ENCODE measurements at places on chromosomes 4 and X.

DNA sequence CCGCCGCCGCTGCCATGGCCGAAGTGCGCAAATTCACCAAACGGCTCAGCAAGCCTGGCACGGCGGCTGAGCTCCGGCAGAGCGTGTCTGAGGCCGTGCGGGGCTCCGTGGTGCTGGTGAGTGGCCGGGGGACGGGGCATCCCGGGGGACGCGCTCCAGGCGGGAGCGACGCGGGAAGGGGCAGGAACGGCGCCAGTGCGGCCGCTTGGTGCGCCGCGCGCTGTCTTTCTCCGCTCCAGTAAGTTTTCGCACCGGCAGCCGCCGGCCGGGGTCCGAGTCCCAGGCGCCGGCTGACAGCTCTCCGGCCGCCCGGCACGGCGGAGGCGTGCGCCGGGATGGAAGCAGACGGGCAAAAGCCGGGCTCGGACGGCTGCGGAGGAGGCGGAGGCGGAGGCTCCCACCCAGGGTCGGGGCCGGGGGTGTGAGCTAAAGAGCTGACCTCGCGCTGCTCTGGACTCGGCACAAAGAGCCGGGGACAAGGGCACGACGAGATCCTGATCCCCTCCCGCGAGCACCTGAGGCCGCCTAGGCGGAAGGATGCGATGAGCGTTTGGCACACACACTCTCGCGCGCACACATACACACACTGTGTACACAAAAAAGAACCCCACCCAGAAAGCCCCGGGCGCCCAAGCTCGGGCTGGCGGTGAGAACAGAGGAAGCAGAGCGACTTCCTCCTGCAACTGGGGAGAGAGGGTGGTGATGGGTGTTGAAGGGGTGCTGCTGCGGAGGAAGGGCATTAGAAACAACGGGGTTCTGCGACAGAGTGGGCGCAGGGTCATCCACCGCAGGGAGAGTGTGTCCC lies 545 bp downstream of the DOCK11 start:
- DNase-seq: peak; percentile 14

DNA sequence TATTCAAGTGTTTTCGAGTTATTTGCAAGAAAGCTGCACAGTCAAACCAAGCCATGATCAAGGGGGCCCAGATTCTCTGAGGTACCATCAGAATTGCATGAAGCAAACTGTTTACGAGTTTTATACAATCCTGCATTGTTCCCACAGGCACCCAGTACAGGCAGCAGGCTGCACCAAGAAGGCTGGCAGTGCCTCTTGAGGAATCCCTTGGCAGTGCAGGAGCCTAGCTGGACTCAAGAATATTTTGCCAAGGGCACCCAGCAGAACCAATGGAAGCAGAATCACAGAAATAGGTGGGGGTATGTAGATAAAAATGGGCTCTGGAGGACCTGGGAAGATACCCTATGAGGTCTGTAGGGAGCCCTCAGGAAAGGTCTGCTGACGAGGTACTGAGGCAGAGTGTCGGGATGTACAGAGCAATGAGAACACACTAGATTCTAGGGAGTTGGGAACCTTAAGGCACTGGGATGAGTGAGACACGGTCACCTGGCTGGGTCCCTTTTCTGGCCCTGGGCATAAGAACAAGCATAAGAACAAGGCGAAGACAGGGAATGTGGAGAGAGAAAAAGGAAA lies 2.5 kb upstream of the PLP1 start:
- DNase-seq: no peak

DNA sequence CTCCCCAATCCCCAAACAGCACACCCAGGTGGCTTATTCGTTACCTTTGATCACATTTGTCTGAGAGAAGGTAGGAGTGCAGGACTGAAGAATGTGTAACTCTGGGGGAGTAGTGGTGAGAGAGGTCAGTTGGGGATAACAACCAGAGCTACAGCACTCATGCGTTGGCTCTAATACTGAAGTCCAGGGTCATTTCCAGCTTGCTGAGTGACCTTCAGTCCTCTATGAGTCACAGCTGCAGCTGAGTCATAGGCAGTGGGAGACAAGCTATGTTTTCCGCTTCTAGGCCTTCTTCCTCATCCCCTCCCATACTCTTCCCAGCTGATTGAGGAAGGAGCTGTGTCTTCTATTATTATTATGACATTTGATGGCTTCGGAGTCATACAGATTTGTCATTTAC lies 31.6 kb upstream of the CT47C1 start:
- DNase-seq: no peak

GRCh38 chr4:150997141-150997540 lies 17.9 kb downstream of the LRBA start:
- no peak for DNase-seq

DNA sequence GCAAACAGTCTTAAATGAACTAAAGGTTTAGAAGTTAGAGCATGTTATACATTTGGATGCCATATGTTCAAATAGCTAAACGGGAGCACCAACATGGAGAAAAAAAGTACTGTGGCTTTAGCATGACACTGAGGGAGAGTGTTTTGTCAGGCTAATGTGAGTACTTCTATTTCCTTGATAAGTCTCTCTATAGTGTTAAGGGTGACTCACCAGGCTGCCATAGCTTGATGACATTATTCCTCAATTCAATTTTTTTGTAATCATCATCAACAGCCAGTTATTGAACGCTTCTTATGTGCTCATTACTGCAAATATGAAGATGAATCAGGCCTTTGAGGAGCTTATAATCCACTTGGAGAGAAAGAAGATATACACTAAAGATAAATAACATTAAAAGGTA lies 211.4 kb upstream of the GPR101 start:
- no peak for DNase-seq

DNA sequence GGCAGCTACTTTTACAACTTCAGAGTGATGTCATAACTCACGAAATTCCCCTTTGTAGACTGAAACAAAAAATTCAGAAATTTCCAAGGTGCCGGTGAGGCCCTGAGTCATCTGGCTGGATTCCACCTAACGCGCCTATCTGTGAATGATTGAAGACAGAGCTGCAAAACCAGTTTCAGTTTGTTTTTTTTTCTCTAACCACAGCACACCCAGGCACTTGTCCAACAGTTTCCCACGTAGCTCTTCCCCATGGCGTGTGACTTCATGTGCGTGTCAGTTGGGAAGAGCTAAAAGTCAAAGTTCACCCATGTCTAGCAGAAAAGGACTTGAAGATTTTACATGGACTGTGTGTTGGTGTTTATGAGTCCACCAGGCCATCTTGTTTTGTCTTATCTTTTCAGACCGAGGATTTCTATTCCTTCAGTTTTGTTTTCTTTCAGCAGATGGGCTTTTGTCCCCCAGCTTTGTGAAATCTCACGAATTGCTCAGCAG lies 16.4 kb downstream of the TCEANC start:
- no peak for DNase-seq

- DNase-seq: peak; percentile 40
Observed at GRCh38 chr4:118034053-118034785, at the start of gene NDST3. TSS of gene NDST3 (plus strand) at chr4:118034486. CDS start at chr4:118053911, 19,425 bp downstream.

DNA sequence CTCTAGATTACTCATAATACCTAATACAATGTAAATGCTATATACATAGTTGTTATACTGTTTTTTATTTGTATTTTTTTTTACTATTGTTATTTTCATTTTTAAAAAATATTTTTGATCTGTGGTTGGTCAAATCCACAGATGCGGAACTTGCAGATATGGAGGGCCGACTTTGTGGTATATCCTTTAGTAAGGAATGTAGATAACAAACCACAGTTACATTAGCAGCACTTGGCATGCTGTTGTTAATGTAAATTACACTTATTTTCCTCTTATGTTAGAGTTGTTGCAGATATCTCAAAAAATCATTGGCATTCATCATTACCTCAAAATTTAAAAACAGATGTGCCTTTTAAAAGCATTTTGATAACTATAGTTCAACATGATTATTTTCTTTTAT lies 151.0 kb downstream of the TMEM164 start:
- DNase-seq: no peak

DNA sequence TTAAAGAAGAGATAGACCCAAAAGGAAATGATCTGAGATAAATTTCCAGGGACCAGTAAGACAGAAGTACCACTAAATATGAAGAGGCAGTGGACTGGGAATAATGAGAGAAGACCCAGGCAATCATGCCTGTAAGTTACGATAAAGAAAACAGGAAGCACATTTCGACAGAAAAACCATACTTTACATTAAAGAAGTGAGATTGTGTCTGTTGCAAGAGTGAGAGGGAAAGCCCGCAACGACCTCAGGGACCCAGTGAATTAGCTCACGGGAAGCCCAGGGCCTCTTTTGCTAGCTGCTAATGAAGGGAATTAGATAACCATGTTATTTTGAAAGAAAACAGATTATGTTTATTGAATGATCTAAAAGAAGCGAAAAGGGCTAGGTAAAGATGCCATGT lies 28.9 kb upstream of the ACSL1 start:
- DNase-seq: no peak

- DNase-seq: no peak
Observed at GRCh38 chr4:123599920-123600810, 203.6 kb downstream of the SPRY1 start.

All from NCI-H2081 treated with DMSO at 0.1 percent for 48 hours (cell line).